ENCODE measurements at places on chromosomes 16 and 17.

DNA sequence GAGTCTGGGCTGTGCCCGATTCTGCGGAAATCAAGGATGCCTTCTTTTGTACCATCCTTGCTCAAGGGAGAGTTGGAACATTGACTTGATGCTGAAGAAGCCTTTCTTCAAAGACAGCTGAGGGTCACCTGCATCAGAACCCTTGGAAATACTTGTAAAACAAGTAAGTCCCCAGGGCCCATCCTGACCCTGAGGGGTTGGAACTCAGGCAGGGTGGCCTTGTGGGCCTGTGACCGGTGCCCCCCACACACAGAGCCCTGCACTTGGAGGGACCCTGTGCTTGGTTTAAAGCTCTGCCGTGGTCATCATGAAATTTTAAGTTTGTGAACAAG, 56.9 kb downstream of the WIPI1 start:
- DNase-seq, result no peak

DNA sequence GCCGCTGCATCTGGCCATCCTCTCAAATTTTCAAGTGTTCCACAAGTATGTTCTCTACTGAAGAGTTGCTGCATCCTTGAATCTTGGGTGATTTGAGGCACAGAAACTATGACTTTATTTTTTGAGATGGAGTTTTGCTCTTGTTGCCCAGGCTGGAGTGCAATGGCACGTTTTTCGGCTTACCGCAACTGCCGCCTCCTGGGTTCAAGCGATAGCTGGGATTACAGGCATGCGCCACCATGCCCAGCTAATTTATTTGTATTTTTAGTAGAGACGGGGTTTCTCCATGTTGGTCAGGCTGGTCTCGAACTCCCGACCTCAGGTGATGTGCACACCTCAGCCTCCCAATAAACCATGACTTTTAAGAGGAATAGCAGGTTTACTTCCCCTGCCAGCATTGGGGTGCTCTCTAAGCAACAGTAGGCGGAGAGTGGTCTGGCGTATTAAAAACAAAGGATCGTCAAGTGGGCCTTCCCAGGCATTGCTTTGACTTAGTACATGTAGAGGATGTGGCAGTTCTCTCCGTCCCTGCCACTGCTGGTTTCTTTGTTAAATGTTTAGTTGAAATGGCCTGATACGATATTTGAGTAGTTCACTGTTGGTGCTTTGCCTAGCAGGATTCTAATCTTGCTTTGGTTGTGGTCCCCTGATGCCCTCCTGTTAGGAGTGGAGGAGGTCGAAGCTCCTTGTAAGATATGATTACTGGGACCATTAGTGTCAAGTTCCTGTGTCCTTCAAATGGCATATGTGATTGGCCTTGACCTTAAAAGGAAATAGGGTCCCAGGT, 9.5 kb downstream of the PYCARD start:
- no peak for DNase-seq

- DNase-seq, result peak; percentile 45
Observed at GRCh38 chr17:78924481-78925151, 571 bp downstream of the TIMP2 start.

DNA sequence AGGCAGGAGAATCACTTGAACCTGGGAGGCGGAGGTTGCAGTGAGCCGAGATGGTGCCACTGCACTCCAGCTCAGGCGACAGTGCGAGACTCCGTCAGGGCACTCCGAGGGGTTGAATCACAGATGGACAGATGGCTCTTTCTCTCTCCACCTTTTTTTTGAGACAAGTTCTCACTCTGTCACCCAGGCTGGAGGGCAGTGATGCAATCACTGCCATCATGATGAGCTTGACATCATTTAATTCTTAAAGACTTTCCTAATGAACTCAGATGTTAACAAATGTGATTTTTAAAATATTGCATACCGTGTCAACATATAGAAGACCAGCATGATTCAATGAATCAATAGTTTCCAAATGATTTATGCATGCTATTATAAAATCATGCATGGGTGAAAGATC, 3.5 kb downstream of the GDPD1 start:
- DNase-seq, result no peak

GRCh38 chr17:11950771-11951519, 46.3 kb downstream of the ZNF18 start:
- DNase-seq, result no peak

DNA sequence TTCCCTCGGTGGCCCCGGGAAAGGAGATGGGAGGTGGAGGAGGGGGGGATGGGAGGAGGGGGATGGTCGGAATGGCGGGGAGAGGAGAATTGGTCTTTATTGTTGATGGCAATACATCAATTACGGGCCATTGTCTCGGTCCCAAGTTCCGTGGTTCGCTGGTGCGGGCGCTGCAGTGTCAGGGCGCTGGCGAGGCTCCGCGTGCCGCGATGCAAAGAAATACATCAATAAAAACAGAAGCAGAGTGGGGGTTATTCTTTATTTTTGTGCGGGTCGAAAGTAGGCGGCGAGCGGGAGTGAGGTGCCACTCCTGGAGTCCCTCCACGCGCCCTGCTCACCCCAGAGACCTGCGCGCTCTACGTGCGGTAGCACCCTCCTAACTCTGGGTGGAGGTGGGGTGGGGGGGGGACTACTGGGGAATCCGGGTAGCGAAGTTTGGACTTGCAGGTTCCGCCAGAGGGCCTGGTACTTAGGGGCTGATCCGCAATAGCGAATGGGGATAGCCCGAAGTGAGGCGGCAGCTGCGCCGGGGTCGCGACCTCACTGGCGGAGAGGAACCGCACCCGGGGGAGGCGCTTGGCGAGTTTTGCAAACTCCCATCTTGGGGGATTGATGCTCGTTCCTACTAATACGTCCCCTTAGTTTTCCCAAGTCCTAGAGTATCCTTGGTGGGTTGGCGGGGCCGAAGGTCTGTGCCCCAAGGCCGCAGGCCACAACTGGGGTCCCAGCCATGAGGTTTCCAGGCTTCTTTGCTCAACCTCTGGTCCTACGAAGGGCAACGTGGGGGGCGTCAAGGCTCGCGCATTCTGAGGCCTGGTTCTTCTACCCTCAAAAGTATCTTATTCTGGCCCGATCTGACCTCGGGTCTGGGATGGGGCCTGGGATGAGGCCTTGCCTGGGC, 3.5 kb upstream of the SALL1 start:
- DNase-seq, result no peak

GRCh38 chr17:39813631-39814030, 50.5 kb downstream of the IKZF3 start:
- no peak for DNase-seq

DNA sequence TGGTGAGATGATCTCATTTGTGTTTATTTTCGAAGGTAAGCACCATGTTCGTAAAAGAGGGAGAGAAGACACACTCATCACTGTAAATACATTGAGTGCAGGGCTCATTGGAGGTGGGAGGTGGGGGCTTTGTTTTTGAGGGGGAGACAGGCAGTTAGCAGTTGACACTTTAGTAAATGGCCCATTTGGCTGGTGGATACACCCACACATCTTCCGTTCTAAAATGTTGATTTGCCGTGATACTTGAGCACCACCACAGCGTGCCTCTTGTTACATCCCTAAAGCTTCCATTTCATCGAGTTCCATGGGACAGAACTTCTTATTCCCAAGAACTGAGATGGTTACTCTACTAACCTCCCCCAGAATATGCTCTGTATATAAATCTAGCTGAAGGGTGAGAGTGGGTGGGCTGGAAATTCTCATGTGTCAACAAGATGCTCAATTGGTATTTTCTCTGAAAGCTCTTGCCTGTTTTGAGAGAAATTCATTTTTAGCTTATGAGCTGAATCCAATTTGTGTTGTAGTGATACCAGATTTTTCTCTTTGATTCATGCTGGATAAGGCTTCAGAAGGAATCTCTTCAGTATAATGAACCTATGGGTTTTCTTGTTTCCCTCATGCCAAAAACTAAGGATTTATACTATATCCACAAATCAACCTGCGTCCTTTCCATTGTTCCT, 314.3 kb downstream of the RBFOX1 start:
- DNase-seq, result no peak

DNA sequence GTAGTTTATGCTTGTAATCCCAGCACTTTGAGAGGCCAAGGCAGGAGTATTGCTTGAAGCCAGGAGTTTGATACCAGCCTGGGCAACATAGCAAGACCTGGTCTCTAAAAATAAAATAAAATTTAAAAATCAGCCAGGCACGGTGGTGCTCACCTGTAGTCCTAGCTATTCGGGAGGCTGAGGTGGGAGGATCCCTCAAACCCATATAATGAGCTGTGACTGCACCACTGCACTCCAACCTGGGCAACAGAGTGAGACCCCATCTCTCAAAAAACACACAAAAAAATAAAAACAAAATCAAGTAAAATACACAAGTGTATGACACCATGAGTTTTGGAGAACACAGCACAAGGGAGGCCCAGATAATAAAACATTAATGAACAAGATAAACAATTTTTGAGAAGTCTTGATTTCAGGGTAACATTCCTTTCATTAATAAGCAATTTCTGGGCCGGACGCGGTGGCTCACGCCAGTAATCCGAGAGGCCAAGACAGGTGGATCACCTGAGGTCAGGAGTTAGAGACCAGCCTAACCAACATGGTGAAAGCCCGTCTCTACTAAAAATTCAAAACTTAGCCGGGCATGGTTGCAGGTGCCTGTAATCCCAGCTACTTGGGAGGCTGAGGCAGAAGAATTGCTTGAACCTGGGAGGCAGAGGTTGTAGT, 17.9 kb downstream of the PRPSAP1 start:
- no peak for DNase-seq

GRCh38 chr16:48081656-48082055, 74.1 kb downstream of the ABCC12 start:
- DNase-seq, result no peak

DNA sequence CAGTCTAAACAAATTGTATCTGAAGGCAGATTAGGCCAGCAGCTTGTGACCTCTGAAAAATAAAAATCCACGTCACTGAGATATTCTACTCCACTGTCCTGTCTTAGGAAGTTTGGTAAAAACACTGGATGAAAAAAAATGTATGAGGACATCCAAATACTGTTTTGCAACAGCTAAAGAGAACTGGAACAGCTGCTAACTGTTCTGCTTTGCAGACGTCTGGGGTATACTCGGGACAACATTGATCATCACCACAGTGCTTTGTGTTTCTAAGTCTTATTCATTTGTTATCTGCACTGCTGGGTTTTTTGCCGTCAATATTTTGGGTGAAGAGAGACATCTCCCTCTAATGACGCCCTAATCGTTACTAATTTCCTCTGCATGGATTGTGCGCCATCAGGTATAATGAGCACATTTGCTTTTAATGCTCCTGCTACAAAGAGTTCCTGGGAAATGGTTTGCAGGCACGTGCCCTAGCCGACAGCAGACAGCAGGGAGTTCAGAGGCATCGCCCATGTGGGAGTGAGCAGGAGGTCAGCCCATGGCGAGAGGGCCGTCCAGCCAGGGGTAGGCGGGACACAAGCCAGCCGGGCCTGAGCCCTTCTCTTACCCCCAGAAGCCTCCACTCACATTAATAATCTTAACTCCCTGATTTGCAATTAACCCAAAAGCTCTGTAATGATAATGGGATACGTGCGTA, 87.0 kb downstream of the CBLN1 start:
- no peak for DNase-seq

DNA sequence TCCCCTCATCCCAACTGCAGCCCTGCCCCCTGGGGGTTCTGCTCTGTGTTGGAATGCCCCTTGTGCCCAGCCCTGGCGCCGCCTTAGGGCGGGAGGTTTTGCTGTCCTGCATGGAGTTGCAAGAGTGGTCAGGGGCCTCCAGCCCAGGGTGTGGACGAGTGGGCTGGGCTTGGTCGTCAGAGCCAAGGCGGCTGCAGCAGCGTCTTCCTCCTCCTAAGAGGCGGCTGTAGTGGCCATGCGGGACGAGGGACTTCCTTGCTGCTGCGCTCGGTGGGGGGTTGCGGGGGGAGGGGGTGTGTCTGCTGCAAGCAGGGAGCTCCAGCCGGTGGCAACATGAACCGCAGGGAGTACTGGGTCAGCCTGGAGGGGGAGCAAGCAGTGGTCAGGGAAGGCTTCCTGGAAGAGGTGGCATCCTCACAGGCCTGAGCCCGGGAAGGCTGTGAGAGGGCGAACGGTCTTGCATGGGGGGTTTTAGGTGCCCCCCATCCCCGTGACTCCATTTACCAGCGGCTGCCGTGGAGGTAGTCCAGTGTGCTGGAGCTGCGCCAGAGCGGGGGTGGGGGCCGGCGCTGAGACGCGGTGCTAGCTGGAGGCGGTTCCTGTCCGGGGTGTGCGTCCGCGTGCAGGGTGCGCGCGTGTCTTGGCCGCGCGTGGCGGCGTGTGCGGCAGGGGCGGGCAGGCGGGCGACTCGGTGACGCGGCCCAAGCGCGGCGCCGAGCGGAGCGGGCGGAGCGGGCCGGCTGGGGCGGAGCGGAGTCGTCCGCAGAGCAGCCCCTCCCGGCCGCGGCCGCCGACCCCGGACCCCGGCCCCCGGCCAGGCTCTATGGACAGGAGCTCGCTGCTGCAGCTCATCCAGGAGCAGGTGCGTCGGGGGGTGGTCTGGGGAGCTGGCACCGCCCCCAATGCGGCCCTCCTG, at the start of gene RHBDL1:
Gene RHBDL1, plus strand, starts transcription at position 704 of the 916 bp plus-strand sequence. Its CDS starts 120 bp downstream, at position 824.
- no peak for DNase-seq

DNA sequence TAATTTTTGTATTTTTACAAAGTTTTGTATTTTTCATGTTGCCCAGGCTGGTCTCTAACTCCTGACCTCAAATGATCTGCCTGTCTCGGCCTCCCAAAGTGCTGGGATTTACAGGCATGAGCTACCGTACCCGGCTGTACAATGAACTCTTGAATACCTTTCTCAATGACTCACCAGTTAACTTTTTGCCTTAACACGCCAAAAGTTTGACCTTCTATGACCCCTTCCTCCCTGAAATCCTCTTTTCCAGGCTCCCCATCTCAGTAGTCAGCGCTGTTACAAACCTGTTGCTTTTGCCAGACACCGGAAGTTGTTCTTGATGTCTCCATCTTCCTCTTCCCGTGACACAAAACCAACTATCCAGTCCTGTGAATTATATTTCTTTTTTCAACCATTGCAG, 158.1 kb upstream of the ASIC2 start:
- DNase-seq, result no peak

DNA sequence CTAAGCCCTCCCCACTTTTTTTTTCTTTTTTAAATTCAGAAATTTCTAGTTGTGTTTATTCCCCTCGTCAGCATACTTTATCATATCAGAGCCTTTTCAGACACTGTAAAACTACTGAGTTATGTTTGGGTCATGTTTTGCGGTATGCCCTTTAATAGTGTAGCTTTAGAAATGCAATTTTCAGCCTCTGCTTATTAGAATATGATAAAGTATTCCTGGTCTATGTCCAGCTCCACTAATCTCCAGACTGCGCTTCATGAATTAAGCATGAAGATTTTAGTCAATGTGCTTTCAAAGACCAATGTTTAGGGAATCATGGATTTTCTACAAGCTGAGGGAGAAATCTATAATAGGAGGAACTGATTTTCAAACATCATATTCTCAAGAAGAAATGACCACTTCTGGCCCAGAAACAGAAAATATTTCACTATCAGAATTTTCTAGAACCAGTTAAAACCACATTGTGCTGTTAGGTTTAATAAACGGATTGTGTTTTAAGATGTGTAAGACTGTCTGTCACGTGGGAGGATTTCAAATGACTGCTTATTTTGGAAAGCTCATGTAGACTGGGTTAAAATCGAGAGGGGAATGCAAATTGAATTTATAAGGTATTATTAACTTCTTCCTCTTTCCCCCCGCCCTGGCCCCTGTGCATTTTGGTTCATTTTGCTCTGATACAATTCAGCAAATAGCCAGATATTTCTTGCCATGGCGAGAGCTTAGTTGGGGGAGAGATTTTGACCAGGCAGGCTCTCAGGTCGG, 498.5 kb downstream of the WWOX start:
- DNase-seq, result no peak

GRCh38 chr16:57469917-57470470, 7.5 kb downstream of the POLR2C start:
- no peak for DNase-seq

- no peak for DNase-seq
Observed at GRCh38 chr16:73228649-73229048, 180.7 kb upstream of the ZFHX3 start.

Data from NCI-H345 (cell line).